Muscle of leg (tissue), 16 donors: ENCODE measurements at places on chromosomes 16 and 17. TPM values are rescaled to one million over a fixed set of nuclear protein-coding genes. Genes with fewer than 3 reads are reported as not detected.

The PYY gene
- not detected for polyA plus RNA-seq

The CCL8 gene
- polyA plus RNA-seq = 1.5 TPM

The PGS1 gene
- polyA plus RNA-seq = 25.4 TPM

The APPBP2 gene
- 30.0 TPM for polyA plus RNA-seq

The NMRAL1 gene
- polyA plus RNA-seq = 22.7 TPM

The RAP1GAP2 gene
- 2.4 TPM for polyA plus RNA-seq

The EVPLL gene
- polyA plus RNA-seq = not detected

The TNP2 gene
- polyA plus RNA-seq = not detected
